ENCODE measurements at places on chromosomes 3 and 15.

GRCh38 chr15:67076147-67076843 lies 10.9 kb downstream of the SMAD3 start:
- no peak for DNase-seq

DNA sequence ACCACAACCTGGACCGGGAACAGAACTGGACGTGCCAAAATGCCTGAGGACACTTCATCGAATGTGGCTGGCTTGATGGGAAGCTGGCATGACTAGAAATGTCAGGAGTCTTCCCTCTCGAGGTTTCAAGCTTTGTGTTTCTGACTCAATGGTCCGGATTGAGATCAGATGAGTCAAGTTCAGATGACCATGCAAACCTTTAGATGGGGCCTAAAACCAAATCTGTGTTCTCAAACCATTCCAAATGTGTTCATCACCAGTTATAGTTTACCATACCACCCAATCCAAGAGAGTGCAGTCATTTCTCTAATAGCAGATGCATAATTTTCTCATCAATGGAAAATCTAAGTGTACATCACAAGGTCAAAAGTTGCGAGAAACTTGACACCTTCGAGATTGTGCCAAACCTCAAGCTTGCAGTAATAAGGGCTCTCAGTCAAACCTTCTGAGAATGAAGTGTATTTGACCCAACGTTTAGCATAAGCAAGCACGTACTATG lies 369.1 kb downstream of the RORA start:
- no peak for DNase-seq

- no peak for DNase-seq
These were observed 177.9 kb upstream of the DPH6 start for GRCh38 chr15:35723852-35724251.

GRCh38 chr15:29854413-29854812 lies 32.1 kb upstream of the TJP1 start:
- DNase-seq = no peak

GRCh38 chr3:13019243-13020095 lies 53.8 kb downstream of the IQSEC1 start:
- DNase-seq = no peak

- no peak for DNase-seq
These were observed 158.7 kb downstream of the PDCD6IP start for GRCh38 chr3:33957176-33957575.

DNA sequence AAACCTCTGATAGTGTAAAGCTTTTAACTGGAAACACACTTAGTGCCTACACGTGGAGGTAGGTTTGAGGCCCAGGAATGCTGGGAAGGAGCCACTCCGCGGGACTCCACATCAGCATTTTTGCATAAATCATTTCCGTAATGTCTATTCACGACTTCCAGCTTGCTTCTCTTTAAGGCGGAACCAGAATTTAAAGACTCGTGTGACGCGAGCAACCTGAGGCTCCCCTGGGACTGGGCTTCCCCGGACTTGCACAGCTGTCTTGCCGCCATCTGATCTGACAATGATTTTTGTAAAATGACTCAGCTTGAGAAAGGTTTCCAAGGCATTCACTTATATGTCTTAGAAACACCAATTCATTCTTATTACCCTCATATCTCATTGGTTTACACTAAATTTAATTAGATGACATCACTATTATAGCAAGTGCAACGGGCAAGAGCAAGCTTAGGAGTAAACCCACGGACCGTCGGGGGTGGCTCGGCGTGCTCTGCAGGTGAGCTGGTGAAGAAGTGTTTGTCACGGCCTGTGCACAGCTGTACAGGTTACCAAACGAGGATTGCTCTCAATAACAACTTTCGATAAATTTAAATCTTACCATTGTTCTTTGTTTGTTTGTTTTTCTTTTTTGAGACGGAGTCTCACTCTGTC lies 95.2 kb downstream of the CHSY1 start:
- DNase-seq = peak; percentile 72

DNA sequence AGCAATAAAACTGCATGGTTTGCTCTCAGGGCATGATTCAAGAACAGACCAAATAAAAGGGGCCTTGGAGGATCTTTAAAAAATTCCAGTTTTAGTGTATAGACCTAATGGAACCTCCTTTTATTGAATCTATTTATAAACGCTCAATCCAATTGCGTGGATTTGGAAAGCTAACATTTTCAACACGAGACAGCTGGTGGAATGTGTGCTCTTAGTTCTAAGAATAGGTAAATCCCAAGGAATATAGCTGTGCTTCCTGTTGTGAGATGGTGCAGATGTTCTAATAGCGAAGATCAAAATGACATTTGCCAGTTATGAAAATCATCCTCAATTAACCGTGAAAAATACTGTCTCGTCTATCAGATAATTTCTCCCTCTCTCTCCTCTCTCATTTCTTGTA lies 192.5 kb downstream of the ATP10A start:
- DNase-seq = no peak

DNA sequence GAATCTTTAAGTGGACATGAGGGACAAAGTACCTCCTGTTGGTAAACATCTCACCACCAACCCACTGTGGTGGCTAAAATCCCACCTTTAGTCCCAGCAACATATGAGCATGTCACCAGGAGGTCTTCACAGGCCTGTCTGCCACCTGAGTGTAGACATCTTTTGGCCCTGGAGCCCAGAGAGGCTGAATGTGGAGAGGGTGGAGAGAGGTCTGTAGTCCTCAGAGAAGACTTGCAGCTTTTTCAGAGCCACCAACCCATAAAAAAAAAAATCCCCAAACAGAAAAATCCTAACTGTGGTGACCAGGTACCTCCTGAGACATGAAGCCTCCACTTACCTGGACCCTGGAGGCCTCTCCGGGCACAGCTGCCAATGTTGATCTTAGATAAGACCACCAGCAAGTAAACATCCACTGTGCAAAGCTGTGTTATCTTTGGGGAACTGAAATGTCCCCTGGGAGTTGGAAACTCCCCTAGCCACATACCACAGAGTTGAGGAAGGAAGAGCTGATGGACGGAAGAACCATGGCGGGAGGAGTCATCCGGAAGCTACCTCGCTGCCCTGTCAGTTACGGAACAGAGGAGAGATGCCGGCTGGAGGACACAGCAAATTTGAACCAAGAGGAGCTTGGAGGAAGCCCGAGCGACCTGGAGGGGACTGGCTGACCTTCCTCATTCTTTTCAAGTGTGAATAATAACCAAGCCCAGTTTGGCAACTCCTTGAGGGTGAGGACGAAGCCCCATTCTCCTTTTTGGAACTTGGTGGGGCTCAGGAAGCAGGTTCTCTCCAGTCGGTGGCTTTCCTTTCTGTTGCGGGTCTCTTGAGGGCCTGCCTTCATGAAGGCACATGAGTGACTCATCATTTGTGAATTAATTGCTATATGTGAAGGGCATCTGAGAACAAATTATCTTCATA lies at the start of gene GHRL:
Gene GHRL (minus strand): TSS at position 443 of the 915 bp plus-strand sequence. CDS start 2,767 bp downstream, outside the sequence.
- peak; percentile 59 for DNase-seq

DNA sequence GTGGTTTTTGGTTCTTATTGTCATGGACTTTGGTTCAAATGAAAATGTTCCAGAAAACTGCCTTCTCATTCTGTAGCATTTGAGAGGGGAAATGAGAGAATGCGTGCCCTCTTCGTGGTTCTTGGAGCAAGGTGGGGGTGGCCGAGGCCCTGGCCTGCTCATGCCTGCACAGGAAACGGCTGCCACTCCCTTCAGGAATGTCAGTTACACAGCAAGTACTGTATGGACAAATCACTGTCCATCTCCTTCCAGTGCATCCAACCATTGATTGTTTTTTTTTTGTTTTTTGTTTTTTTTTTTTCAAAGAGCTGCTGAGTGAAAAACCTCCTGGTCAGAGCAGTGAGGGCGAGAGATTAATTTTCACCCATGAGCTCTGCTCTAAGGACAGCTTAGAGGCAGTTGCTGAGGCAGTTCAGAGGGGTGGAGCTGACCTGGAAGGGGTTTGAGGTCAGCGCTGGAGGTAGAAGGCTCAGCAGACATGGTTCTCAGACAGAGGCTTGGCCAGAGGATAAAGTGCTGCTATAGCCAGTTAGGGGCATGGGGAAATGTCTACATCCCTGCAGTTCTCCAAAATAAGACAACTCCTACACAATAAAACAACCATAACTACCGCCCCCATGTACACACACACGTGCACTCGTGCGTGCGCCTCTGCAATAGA lies 20.2 kb upstream of the KIF23 start:
- no peak for DNase-seq
